ENCODE measurements at places on chromosomes 3 and 15.

GRCh38 chr15:84697236-84697990 lies 18.5 kb downstream of the SEC11A start:
- no peak for DNase-seq

- DNase-seq = peak; percentile 33
Measured at GRCh38 chr3:119294696-119295671, 801 bp downstream of the ARHGAP31 start.

- no peak for DNase-seq
Measured at GRCh38 chr15:29674661-29675533, 147.4 kb downstream of the TJP1 start.

GRCh38 chr3:153760948-153761347 lies 360.2 kb upstream of the ARHGEF26 start:
- DNase-seq = no peak

DNA sequence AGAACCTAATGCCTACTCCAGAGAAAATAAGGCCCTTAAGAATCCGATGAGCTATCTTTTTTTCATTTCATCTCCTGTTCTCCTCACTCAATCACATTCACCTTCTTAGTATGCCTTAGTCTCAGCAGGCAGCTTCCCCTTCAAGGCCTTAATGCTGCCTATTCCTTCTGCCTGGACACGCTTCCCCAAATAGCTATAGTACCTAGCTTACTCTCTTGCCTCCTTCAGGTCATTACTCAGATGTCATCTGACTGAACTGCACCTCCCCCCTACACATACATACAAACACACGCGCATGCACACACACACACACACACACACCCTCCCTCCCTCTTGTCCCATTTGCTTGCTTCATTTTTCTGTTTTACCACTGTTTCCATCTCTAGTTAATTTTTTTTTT lies 191.5 kb upstream of the MLF1 start:
- no peak for DNase-seq

DNA sequence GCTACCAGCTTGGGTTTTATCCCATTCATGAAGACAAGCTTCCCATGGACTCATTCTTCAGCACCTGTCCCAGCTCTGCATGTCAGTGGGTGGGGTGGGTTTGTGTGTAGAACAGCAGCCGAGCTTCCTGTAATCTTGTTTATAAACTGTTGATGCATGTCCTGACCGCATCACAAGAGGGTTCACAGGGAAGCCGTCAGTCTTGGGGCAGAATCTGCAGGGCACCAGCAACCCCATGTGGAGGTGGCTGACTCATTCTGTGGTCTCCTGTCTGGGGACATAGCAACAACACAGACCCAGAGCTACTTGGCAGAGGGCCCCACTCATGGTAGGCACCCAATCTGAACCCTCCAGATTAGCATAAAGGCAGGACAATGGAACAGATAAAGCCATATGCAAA lies 35.6 kb downstream of the DAPK2 start:
- peak; percentile 63 for DNase-seq

DNA sequence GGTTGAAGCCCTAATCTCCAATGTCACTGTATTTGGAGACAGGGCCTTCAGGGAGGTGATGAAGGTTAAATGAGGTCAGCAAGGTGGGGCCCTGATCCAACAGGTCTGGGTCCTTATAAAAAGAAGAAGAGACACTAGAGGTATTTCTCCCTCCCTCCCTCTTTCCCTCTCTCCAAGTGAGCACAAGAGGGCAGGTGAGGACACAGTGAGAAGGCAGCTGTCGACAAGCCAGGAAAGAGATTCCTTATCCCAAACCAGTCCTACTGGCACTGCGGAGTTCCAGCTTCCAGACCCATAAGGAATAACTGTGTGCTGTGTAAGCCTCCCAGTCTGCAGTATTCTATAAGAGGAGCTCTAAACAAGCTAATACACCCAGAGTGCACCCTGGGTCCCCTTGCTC lies 134.7 kb downstream of the ADAMTS17 start:
- no peak for DNase-seq

DNA sequence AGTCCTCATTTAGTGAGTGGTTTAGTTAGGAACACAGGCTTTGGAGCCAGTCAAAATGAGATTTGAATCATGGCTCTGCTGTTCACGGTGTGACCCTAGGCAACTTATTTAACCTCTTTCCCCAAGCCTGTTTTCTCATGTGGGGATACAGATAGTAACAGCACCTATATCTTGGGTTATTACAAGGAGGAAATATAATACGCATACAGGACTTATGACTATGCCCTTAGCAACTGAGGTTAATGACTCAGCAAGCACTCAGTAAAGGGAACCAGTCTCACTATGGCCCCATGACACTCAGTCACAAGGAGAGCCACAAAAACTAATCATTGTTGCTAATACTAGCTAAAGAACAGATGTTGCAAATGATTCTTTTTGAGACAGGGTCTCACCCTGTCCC lies 45.9 kb downstream of the SUMF1 start:
- DNase-seq = no peak

DNA sequence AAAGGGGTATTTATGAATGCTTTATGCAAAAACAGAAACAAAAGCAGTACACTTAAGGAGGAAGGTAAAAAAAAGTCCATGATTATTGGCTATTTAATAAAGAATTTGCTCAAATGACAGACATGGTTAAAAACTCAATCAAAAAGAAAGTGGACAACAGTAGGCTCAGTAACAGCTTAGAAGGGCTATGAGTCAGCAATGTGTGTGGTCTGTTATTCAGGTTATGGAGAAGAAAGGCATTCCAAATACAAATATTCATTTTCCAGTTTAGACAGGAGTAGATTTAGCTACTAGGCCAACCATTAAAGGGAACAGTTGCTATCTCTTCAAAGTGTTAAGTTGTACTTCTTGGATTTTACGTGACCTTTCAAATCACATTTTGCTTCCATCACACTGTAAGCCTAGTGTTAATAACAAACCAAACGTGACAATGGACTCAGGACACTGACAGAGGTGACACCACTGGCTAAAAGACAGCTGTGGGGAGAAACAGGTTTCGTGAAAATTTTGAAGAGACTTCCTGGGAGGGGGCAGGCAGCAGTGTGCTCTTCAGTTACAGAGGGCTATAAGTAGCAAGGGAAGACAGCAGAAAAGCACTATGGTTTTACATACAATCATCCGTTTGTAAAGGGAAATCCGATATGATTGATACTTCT lies 41.7 kb upstream of the MYO5C start:
- DNase-seq = no peak

DNA sequence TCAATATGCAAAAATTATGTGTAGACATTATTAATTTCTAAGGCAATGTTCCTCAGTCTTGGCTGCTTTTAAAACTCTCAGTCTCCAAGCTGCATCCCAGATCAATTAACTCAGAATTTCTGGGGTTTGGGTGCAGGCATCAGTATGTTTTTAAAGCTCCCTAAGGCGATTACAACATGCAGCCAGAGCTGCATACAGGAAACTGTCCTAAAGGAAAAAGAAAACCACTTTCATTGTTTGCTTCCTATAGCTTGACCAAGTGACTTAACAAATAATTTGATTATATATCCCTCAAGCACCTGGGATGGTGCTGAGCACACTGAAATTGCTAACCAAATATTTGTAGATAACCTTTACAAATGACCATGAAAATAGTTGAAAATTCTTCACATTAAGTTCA lies 194.7 kb downstream of the DTWD1 start:
- no peak for DNase-seq

DNA sequence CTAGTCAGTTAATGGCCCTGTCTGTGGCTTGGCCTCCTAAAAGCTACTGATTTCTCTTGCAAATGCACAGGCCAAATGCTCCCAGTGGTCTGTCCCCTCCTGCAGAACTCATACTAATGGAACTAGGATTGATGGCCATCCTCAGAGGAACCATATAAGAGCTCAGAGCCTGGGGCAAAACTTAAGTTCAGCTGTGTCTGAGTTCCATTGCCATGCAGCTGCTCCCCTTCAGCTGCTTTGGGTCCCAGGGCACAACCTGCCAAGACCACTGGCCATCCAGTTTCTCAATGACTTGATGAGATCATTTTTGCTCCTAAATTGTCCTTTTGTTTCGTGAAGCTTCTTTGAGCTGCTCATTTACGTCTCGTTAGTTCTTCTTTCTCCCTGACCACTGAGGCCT lies 529.5 kb upstream of the TBL1XR1 start:
- DNase-seq = no peak

DNA sequence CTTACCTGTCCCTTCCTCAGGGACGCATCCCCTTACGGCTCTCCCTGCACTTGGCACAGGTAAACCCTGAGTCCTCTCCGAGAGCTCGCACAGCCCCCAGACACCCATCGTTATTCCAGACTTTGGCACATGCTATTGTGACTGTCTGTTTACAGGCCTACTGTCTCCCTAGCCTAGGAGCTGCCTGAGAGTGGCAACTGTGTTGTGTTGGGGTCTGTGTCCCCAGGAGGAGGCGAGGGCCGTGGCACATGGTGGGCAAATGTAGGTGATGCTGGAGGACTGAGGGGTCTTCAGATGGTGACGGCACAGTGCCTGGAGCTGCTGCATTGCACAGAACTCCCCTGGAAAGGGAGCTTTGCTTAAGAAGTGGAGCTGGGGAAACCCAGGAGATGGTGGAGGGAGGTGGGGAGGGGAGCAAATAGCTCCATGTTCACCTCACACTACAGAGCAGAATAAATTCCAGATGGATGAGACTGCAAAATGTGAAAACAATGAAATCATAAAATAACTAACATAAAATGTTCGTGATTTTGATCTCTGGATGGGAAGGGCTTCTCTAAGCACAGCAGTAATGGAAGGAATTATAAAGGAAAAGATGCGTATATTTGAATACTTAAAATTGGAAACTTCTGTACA lies 96.5 kb downstream of the SMAD6 start:
- no peak for DNase-seq

DNA sequence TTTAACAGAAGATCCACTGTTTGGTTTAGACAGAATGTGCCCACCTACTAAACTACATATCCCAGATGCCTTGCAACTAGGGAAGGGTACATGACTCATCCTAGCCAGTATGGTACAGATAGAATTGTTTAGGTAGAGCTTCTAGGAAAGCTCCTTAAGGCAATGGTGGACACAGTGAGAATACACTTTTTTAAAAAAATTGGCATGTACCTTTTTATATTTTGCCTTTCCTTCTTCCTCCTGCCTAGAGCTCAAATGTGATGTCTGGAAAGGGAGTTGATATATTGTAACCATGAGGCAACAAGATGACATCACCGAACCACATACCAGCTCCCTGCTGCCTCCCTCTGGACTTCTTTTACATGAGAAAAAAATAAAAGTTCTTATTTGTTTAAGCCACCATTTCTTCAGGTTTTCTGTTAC lies 14.4 kb upstream of the C3orf80 start:
- no peak for DNase-seq

GRCh38 chr3:35737527-35737926 lies 98.2 kb downstream of the ARPP21 start:
- no peak for DNase-seq

GRCh38 chr3:10471054-10471688 lies 34.2 kb downstream of the ATP2B2 start:
- DNase-seq = no peak

DNA sequence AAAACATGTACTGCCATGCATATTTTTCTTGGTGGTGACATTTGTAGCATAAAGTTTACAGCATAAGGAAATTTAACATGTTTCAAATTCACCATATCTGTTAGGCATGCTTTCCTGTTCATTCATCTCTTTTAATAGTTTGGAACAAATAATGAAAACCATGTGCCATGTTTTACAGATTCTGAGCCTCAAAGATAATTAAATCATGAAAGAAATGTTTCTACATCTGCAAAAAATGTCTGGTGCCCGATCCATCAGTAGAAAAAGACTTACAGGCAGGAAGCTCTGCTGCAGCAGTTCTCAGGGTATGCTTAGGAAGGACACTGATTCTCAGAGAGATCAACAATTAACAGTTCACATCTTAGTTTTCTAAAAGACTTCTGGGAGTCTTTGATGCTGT lies 316.2 kb downstream of the IL5RA start:
- DNase-seq = no peak

DNA sequence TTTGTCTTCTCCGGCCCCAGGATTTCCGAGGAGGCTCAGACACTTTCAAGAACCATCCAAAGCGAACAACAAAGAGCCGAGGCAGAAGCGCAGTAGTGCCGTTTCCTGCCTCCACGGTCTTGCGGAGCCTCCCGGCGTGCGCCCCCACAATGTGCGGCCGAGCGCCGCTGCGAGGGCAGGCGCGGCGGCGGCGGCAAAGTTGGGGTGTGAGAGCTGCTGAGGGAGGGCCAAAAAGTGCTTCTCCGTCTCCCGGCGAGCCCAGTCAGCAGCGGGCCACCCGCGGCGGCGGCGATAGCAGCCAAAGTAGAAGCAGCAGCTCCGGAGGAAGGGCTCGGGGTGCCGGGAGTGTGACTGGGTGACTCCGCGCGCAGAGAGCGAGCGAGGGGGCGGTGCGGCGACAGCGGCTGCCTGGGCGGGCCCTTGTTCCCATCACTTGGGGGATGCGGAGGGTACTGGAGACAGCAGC lies 749.1 kb downstream of the ROBO1 start:
- DNase-seq = no peak

DNA sequence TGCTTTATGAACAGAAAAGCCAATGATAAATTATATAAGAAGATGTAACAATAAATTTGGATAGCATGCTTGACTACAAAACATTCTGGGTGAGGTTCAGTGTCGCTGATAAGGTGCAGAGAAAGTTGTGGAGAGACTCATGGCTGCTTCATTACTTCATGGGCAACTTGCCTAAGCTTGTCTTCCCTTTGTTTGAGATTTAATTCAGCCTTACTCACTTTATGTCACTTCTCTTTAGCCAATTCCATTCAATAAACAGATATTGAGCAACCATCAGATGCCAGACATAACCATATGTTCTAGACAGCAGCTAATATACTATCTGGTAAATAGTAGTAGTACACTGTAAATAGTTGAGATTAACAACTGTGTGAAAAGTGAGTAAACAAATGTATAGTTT lies 401.5 kb upstream of the FRG2C start:
- DNase-seq = no peak

DNA sequence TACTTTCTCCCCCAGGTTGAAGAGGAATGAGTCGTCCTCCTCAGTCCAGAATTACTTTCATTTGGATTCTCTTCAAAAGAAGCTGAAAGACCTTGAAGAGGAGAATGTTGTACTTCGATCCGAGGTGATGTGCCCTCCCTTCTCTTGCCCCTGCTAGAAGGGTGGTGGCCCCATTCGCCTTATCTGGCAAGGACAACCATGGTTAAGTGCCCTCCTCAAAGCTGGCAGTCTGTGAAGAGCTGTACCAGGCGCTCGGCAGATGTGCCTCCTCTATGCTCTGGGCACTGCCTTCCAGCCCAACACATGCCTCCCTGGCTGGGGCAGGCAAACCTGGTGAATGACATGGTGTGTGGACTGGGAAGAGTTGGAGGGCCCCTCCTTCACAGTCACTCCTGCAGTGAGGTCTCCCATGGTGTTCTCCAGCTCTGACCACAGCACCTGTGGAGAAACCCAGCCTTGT lies 77.0 kb downstream of the CCK start:
- no peak for DNase-seq

DNA sequence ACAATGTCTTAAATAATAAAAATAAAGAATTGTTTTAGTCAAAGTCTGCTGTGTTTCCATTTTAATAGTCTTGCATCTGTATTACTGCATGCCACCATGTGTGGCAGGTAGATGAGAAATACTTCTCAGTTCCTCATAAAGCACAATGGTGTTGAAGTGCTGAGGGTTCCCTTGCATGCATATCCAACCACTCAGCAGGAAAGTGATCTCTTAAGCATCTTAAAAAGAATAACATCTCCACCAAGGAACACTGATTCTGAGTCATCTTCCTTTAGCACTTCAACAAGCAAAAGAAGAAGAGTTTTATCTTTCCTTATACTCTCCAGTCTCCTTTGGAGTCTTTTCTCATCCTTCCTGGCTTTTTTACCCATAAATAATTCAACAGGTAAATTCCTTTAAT lies 602.0 kb downstream of the TBL1XR1 start:
- DNase-seq = no peak

- DNase-seq = no peak
Measured at GRCh38 chr3:137111497-137111896, 153.7 kb downstream of the IL20RB start.

Measured in stimulated activated CD8-positive, alpha-beta memory T cell treated with anti-CD3 and anti-CD28 coated beads, Interleukin-4, amount 100 ng/mL, for 4 hours (primary cell).